Central memory CD8-positive, alpha-beta T cell (primary cell): ENCODE measurements at places on chromosomes 16 and 17.

DNA sequence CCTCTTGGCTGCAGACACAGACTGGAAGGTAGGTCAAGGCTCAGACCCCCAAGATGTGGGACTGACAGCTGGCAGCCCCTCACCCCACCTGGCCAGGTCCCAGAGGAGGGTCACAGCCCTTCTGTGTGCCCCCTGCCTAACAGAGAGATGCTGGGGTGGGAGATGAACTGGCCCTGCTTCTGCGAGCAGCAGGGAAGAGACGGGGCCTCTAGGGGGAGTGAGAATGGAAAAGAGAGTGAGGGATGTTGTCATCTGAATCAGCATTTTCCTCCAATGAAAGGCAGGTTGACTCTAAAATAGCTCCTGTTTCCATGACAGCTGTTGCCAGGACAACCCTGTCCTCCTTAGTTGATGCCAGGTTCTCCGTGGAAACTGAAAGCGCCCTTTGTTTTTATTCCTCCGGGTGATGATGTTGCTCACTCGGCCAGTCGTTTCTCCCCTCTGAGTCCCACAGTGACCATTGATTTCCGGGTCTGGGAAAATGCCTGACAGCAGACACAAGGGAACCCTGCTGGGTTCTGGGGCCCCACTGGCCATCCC lies 4.9 kb upstream of the NDRG4 start:
- no peak for DNase-seq

DNA sequence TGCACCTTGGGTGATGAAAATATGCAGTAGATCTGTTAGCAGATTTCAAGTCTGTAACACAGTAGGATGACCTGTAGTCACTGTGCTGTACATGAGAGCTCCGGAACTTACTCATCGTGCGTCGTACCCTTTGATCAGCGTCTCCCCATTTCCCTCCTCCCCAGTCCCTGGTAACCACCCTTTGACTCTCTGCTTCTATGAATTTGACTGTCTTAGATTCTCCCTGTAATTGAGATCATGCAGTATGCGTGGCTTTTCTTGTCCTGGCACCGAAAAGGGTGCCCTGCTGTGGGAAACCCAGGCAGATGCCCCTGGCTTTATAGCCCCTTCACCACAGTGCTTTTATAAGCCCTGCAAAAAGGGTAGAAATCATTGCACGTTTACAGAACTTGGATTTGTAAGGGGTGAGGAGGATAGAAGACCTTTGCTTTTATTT lies 20.5 kb downstream of the CLEC16A start:
- no peak for DNase-seq

GRCh38 chr17:60792250-60792898 lies 114.7 kb downstream of the BCAS3 start:
- DNase-seq: no peak

DNA sequence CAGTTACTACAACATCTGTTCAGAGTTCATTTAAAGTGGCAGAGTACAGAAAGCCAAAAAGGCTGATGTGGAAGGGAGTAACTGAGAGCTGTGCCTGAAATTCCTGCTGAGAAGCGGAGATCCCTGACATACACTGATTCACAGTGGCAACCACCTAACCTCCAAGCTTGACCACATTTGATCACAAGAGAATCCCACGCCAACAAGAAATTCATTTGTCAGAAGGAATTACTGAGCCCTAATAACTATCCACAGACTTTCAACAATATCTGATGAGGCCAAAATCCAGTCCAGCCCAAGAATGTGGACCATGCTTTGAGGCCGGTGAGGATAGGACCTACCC lies 168.5 kb upstream of the RPH3AL start:
- no peak for DNase-seq

- DNase-seq: no peak
Measured at GRCh38 chr16:68402748-68403040, 45.6 kb downstream of the SMPD3 start.

DNA sequence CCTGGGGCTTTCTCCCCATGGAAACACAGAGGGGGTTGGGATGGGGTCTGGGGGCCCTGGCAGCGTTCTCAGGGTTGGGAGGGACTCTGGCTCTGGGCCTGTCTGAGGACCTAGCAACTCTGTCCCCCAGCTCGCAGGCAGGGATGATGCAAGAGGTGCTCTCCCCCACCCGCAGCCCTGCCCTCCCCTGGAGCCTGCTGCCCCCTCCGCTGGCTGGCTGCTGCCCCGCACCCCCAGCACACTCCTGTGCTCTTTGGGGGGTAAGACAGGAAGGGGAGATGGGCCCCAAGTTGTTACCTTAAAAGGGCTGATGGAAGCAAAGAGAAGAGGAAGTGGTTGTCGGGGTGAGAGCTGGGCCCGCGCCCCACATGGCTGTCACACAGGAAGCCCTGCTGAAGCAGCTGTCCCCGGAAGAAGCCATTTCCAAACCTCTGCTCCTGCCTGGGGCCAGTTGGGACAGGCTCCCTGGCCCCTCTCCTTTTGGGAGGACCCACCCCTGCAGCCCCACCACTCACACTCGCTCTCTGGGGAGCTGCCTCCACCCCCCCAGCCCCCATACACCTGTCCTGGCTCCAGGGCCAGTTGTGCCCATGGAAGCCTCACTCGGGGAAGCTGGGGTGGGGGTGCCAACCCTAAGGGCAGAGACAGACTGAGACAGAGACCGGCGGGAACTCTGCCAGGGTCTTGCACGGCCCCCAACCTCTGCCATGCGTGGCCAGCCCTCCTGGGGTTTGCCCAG lies 2.5 kb downstream of the CORO1A start:
- DNase-seq: peak; percentile 70

GRCh38 chr16:56506941-56507340 lies 12.9 kb downstream of the BBS2 start:
- DNase-seq: no peak

GRCh38 chr16:9503251-9503984 lies 412.0 kb downstream of the HAPSTR1 start:
- DNase-seq: no peak

DNA sequence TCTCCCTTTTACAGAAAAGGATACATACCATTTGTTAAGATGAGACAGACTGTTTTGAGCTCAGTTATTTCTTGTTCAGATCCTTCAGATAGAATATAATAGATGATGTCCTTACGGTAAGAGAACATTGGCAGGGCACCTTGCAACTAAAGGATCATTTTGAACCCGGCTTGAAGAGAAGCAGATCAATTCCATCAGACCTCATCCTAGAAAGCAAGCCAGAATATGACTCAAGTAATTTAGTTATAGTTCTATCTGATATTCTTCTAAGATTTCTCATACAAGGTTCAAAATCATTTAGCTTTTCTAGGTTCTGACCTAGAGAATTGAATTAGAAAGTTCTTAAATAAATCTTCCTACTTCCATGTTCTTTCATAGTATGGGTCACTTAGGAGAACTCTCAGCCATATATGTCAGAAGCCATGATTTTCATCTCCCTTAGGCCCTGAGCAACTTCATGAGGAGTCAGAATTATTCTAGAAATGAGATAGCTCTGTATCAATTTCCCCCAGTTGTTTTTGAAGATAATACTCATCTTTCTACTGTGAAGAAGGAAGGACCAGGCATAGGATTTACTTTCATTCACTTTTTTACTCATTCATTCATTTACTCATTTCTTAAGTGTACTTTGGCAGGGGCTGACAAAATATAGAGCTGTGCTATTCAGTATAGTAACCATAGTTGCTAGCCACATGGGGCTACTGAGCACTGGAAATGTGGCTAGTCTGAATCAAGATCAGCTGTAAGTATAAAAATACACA lies 2.5 kb upstream of the CMTM1 start:
- DNase-seq: no peak

DNA sequence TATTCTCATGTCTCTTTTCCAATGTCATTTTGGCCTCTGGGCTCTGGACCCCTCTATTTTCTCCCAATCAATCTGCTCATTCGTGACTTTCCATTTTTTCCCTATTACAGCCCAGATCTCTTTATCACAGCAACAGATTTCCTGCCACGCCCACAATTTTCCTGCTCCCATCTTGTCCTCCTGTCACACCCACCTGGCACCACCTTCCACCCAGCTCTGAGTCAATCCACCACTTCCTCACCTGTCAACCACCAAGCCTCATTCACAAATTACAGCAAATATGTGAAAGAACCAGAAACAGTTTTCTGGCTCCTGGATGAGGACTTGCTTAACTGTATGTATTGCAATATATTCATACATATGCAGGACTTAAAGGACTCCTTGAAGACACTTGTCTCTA lies 311.3 kb downstream of the GRIN2A start:
- DNase-seq: no peak

DNA sequence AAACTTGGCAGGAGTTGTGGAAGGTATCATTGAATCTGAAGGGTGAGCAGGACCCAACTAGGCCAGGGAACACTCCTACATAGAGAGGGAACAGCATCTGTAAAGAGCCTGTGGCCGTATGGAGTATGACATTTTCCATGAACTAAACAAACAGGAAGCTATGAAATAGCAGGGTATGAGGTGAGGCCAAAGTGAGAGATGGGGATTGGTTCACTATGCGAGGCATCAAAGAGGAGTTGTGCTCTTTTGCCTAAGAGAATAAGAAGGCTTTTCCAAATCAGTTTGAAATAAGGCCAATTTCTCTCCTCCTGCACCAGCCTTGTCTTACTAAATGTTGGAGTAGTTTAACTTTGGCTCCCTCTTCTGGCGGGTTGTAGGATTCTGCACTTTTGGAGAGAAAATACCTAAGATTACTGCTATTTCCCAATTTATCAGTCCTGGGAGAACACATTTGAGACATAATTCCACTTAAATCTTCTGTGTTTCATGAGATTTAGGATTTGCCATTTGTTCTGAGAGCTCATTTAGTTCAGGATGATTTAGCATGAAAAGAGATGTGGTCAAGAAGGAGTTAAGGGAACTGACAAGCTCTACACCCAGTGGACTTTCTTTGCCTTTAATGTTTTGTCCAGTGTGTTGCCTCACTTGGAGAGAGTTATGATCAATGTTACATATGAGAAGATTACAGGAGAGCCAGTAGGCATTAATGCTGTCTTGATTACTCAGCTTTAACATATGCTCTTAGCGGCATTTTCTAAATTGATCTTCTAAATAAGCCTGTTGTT lies 55.4 kb downstream of the TNRC6C start:
- peak; percentile 39 for DNase-seq

DNA sequence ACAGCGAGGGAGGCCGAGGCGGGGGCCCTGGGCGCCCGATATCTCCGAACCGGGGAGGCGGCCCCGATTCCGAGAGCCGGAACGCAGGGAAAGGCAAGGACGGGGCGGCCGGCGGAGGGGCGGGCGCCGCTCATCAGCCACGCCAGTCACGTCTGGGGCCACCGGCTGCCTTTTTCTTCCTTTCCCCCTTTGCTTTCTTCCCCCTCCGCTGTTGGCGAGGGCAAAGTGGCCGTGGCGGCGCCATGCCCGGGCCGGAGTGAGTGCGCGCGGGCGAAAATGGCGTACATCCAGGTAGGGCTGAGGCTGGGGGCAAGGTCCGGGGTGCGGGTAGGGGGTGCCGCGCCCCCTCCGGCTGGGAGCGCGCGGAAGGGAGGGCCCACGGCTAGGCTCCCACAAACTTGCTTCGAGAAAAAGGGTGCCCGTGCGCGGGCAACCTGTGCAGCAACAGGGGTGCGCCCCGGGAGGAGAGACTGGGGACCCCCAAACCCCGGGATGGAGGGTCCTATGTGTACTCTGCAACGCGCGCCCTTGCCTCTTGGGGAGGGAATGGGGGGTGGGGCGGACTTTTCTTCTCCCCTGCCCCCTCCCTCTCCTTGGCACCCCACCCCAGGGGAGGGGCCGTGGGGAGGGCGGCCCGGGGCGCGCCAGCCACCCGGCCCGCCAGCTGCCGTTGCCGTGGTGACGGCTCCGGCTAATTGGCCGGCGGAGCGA lies 486 bp downstream of the SYT17 start:
- DNase-seq: no peak

GRCh38 chr17:72264682-72265405 lies 144.0 kb downstream of the SOX9 start:
- DNase-seq: no peak

- no peak for DNase-seq
Measured at GRCh38 chr16:17324451-17324850, 146.3 kb downstream of the XYLT1 start.

GRCh38 chr17:52673791-52674190 lies 515.3 kb upstream of the CA10 start:
- DNase-seq: no peak

GRCh38 chr17:41588126-41588810 lies 1.6 kb upstream of the KRT14 start:
- no peak for DNase-seq

DNA sequence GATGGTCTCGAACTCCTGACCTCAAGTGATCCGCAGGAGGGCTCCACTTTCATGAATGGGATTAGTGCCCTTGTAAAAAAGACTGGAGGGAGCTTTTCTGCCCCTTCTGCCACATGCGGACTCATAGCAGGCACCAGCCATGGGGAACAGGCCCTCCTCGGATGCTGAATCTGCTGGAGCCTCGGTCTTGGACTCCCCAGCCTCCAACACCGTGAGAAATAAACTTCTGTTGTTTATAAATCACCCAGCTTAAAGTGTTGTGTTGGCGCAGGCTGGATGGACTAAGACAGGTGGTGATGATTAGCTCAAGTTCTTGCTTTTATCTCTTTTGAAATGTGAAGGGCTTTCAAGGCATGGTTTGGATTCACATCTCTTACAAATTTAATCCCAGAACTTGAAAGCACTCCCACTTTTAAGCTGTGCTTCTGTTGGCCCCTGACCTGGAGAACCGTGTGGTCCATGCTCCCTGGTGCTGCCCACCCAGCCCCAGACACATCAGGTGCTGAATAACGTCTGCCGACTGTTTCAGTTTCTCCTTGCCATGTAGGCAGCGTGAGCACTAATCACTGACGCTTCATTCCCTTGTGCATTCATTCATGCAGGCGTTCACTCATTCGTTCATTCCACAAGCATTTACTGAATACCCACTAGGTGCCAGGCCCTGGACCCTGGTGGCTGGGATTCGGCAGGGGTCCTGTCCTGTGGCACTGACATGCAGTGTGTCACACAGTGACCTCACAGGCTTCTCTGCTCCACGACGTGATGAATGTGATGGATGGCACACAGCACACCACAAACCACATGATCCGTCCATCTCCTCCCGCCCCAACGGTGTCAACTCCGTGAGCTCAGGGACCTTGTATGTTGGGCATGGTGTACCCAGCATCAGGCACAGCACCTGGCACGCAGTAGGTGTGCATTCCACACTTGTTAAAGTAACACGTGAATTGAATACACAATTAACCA lies 8.9 kb downstream of the CIBAR2 start:
- DNase-seq: no peak

- peak; percentile 36 for DNase-seq
Measured at GRCh38 chr16:89020068-89020924, 43.3 kb upstream of the CBFA2T3 start.

DNA sequence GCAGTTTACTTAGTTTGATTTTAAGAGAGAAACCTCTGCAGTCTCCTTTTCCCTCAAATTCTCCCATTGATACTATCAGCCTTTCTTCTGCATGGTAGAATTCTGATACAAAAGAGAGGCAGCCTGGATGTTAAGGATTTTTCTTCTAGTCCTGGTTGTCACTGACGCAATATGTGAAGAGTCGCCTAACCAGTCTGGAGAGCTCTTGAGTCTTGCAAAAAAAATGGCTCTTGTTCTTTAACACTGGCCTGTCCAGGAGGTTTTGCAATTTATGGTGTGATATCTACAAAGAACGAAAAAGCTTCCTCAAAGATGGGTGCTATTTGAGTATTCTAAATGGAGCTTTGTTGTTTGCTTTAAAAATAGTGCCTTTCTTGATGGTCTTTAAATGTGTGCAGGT lies 28.9 kb downstream of the COX10 start:
- DNase-seq: no peak

GRCh38 chr16:50185005-50185505 lies 31.9 kb downstream of the TENT4B start:
- no peak for DNase-seq
